ELR (cell line): ENCODE measurements at places on chromosomes 1 and 21.

- DNase-seq: peak; percentile 29
Observed at GRCh38 chr21:38721958-38722357, 83.8 kb upstream of the ETS2 start.

DNA sequence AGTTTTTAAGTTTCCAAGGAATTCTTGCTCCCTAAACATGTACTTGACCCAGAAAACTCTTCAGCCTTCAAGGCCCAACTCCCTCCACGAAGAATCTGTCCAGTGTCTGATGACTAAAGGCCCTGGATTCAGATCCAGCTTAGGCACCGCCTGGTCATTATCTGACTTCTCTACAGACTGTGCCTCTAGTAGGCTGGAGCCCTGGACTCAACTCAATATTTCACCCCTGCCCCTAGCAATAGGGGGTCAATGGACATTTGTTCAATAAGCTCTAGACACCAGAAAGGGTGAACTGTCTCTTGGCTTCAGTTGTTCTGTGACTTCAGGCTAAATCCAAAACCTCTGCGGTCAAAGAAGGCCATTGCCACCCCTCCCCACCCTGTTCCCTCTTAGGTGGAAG lies 34.5 kb downstream of the NUAK2 start:
- peak; percentile 46 for DNase-seq

DNA sequence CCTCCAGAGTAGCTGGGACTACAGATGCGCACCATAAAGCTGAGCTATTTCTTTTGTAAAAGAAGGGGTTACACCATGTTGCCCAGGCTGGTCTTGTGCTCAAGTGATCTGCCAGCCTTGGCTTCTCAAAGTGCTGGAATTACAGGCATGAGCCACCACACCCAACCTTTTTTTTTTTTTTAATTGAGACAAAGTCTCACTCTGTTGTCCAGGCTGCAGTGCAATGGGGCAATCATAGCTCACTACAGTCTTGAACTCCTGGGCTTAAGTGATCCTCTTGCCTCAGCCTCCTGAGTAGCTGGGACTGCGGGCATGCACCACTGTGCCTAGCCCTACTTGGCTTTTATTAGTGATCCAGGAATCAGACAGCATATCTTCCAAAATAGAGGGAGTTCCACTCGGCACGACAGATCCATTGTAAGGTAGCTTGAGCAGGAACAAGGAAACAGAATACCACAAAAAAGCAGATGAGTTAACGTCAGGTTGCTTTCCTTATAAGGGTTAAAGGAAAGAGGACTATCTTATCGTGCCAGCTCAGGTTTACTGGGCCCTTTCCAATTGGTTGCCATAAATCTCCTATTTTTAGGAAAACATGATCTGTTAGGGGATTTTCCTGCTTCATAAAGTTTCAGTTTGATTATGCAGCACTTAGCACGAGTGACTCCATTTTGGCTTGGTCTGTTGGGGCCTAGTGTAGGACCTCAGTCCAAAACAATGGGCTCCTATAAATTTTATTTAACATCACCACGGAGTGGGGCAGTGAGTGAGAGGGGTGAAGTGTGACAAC lies 45.2 kb downstream of the NENF start:
- DNase-seq: no peak

GRCh38 chr1:71434240-71434639 lies 353.4 kb upstream of the ZRANB2 start:
- no peak for DNase-seq

DNA sequence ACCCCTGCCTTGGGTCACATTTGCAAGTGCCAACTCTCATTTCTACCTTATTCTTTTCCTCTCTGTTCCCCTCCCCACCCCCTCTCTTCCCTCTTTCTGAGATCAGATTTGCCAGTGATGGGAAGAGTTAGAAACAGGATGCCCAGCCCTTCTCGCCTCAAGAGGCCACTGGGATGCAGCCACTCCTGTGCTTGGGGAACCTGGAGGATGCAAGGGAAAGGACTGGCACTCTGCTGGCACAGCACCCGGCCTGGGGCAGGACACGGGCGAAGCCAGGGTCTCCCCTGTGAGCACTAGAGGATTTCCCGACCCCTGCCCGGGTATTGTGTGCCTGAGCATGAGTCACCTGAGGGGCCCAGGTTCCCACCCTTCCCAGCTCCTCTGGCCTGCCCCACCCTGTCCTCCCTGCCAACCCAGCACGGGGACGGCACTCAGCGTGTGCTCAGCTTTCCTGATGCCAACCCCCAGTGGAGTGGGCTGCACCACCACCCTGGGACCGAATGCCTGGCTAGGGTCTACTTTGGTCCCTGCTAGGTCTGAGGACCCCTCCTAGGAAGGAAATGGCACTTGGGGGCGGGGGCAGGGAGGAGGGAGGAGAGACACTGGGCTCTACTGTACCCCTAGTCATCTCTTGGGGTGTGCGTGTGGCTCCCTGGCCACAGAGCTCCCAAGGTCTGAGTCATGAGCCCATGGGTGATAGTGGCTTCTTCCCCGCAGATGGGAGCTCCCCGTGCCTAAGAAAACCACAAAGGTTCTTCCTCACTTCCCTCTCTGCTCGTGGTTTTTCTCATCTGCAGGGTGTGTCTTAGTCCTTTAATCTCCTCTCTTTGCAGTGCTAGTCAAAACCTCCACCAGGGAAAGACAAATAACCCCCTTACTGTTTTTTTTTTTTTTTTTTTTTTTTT lies 12.4 kb downstream of the LMNA start:
- DNase-seq: peak; percentile 99

GRCh38 chr1:203048555-203049051 lies 22.3 kb downstream of the PPFIA4 start:
- peak; percentile 30 for DNase-seq

- DNase-seq: peak; percentile 84
Observed at GRCh38 chr1:190022709-190023108, 455.0 kb downstream of the BRINP3 start.

- DNase-seq: peak; percentile 87
Observed at GRCh38 chr21:35614396-35614921, 445.9 kb downstream of the SETD4 start.

GRCh38 chr1:94746635-94747525 lies 73.3 kb upstream of the SLC44A3 start:
- DNase-seq: no peak

DNA sequence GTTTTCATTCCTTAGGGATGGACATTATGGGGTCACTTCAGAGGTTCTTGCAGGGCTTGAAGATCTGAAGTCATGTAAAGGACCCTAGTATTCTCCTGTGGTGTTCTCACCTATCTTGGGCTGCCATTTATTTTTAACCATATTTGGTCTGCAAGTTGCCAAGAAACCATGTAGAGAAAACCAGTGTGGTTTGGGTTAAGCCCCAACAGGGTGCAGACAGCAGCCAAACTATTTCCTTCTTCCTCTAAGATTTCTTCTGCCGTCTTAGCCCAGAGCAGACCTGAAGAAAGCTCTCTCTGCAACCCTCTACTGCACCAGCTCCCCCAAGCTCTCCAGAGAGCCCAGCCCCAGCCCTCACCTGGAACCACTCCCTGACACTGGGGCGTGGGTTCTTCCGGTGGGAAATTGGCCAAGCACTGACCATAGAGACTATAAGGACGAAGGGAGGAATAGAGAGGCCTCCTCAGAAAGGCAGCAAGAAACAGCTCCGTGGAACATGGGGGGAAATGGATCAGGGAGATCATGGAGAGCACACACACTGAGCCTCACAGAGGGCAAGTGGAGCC lies 136.6 kb downstream of the SYF2 start:
- DNase-seq: no peak

DNA sequence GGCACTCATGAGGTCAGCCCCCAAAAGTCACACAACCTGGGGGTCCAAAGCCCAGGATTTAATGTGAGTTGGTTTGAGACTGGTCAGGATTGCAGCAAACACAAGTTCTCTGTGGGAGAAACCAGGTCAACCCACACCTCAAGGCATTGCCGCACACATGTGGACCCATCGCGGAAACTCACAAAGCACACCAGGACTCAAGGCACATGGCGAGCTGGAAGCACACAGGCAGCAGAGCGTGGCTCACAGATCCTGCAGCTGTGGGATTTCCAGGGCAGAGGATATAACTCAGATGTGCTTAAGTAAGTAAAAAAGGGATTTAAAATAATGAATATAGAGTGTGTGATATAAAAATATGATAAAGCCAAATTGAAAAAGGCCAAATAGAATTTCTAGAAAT lies 51.6 kb upstream of the ADARB1 start:
- no peak for DNase-seq

DNA sequence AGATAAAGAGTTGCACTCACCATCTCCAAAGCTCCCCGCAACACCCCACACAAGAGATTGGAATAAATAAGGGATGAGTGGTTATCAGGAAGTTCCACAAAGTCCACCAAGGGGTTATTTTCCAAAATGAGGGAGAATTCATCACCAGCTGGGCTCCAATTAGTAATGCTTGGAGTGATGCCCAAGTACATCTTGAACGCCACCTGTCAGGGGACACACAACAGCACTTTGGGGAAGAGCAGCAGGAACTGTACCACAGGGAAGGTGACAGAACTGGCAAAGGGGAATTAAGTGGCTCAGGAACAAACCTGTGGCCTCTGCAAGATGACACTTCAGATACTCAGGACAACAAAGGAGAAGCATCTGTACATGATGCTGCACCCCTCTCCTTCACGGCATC lies 11.5 kb downstream of the TRAPPC3 start:
- no peak for DNase-seq

GRCh38 chr1:45892068-45892785 lies 88.8 kb downstream of the MAST2 start:
- DNase-seq: peak; percentile 93

- DNase-seq: no peak
Observed at GRCh38 chr1:22508991-22509390, 54.3 kb upstream of the EPHA8 start.

DNA sequence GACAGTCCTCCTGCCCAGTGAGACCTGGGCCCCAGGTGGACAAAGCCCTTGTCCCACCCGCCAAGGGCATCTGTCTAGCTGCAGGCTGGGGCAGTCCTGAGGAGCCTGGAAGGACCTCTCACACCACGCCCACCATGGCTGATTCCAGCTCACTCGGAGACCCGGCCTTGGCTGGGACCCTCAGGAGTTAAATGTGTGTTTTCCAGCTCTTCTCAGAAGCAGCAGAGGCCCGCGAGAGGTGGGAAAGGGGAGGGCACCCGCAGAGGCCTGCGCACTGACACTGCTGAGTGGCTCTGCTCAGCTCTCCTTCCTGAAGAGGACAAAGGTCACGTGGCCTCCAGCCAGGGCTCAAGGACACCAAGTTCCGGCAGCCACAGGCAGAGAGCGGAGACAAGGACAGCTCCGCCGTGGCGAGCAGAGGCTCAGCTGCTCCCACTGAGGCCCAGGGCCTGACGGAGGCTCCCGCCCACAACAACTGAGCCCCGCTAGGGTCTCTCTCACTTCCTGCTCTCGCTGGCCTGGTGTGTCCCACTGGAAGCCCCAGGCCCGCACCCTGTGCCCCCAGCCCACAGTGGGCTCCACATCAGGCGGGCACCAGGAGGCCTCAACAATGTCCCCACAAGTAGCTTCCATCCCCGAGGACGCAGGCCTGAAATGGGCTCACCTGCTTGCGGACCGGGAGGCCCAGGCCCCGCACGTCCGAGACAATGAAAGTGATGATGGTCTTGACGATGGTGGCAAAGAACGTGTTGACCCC lies 16.9 kb downstream of the SLC19A1 start:
- no peak for DNase-seq

- peak; percentile 83 for DNase-seq
Observed at GRCh38 chr1:180507795-180508724, 5.7 kb upstream of the ACBD6 start.

DNA sequence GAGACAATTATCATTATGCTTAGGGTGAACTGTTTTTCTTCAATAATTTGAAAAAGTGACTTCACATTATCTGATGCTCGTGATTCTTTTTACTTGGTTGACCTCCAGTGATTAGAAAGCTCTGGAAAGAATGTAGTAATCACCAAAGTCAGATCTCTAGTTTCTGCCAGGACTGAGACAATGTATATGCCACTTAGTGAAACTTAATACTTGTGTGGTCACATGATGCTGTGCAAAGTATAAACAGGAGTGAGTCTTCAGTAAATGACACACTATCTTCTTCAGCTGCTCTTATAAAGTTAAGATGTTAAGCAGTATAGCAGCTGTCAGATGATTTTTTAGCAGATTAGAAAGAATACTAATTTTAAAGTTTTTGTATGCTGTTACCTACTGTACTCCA lies 17.2 kb downstream of the VCAM1 start:
- DNase-seq: peak; percentile 63

DNA sequence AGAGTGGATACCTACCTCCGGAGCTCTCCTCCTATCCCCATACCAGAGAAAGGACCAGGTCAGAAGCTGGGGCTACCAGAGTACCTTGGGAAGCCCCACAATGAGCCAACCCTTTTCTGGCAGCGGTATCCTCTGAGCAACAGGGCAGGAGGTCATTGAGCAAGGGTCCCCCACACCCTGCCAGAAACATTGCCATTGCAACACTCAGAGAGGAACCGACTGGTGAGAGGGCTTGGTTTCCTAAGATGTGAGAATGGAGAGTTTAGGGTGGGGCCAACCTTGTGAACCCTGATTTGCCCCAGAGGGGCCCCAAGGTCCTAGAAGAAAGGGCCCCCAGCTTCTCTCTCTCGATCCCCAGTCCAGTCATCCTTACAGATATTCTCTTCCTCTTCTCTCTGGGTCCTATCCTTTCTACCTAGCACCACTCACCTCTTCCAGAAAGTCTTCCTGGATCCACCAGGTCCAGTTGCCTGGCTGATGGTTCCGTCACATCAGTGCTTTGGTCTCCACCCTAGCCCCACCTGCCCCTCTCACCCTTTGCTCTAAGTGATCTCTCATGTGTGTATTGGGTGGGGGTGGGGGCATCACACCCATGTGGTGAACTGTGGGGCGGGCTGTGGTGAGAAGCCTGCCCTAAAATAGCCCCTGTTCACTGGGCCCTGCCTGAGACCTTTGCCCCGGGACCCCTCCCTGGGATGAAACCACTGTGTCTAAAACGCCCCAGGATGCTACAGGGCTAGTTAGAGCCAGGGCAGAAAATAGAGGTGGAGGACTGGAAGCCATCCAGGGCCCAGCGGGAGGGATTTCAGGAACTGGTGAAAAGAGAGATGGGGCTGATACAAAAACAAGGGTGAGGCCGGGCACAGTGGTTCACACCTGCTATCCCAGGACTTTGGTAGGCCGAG lies 8.7 kb downstream of the FGR start:
- no peak for DNase-seq

DNA sequence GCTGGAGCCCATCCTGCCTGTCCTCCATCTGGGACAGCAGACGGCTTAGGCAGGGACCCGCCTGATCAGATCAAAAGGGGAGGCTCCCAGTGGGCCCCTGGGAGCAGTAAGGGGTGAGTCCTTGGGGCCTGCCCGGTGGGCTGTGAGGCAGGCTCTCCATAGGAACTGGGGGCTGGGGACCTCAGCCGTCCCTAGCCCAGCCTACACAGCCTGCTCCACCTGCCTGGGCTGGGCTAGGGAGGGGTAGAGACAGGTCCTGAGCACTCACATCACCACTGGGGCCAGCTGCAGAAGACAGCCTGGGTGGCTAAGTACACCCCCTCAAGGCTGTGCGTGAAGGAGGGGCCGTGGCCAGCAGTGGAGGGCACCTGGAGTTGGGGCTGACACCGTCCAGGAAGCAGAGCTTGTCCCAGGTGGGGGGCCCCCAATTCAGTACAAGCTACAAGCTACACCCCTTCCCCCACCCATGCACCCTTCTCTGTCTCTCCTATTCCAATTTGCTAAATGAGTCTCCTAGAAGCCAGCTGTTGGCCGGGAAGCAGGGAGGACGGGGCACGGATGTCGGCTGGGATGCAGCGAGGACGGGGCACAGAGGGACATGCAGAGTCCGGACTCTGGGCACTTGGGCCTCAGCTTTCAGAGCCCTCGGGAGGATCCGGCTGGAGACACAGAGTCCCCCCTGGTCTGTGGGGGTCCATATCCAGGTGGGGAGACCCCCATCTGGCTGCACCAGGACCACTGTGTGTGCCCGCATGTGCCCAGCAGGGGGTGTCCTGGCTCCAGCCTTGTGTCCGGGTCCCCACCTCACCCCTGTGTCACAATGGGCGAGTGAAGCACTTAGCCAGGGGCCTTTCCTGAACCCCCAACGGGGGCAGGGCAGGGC lies 1.7 kb downstream of the ISG15 start:
- DNase-seq: peak; percentile 62
